ENCODE measurements at places on chromosomes 13 and 19.

DNA sequence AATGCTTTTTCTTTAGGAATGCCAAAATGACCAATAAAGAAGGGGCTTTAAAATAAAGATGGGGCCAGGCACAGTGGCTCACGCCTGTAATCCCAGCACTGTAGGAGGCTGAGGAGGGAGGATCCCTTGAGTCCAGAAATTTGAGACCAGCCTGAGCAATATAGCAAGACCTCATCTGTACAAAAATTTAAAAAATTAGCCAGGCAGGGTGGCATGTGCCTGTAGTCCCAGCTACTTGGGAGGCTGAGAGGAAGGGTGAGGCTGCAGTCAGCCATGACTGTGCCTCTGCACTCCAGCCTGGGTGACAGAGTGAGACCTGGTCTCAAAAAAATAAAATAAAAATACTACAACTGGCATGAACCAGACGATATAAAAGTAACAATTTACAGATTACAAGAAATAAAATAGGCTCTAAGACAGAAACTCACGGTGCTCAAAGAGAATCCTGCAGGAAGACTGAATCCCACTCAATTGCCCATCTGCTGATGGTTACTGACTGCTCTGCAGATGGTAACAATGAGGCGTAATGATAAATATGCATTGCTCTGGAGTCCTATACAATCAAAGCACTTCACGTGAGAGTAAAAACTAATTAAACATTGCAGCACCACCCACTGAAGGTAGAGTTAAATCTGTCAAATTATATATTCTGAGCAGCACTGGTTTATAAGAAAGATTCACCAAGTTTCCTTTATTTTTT lies 93.2 kb downstream of the LHFPL6 start:
- no peak for DNase-seq

DNA sequence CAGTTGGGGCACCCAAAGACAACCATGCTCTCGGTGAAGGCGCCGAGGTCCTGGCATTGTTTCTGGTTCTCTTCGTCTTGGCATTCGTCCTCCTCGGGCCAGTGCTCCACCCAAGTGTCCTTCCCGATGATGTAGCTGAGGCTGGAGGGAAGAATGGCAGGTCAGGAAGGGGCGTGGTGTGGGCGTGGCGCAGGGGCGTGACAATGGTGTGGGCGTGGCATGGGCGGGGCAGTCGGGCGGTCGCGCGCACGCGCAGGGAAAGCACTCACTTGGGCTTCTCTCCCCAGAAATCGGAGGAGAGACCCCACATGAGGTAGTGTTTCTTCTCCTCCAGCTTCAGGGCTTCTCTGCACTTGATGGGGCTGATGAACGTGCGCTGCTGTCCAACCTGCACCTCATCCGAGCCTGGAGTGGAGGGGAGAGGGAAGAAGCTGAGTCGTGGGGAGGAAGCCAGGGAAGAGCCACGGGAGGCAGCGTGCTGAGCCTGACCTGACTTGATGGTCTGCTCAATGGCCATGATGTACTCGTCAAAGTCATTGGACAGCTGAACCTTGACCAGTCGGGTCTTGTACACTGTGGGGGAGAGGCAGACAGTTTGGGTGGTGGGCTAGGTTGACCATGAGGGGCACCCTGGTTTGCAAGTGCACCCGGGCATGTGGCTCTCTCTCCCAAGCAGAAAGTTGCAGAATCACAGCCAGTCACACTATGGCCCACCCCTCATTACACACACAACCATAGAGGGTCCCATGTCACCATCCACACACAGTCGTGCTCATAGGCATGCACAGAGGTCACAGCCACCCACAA lies 8.1 kb upstream of the TNFSF14 start:
- no peak for DNase-seq

GRCh38 chr19:57403737-57404563 lies 7.0 kb upstream of the ZNF17 start:
- DNase-seq = no peak

DNA sequence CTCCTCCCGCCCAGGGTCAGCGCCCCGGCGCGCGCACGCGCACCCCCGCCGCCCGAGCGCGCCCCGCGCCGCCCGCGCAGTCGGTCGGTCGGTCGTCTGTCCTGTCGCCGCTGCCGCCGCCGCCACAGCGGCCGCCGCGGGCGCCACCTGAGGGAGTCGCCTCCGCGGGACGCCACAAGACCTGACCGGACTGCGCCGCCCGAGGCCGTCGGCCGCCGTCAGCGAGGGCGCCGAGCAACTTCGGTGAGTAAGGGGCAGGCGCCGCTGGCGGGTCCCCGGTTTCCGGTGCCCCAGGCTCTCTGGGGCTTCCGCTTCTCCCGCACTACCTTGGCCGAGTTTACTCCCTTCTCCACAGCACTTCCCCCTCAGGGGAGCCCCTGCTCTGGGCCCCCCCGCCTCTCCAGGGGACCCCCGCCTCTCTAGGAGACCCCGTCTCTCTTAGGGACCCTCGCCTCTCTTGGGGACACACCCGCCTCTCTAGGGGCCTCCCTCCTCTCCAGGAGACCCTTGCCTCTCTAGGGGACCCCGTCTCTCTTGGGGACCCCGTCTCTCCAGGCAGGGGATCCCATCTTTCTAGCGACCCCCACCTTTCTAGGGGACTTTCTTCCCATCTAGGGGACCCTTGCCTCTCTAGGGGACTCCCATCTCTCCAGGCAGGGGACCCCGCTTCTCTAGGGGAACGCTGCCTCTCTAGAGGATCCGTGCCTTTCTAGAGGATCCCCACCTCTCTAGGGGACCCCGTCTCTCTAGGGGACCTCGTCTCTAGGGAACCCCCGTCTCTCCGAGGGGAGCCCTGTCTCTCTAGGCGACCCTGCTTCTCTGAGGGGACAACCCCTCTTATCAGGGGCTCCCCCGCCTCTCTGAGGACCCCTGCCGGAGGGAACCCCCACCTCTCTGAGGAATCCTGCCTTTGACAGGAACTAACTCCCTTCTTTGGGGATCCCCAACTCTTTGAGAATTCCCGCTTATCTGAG lies 19.3 kb upstream of the GATAD2A start:
- no peak for DNase-seq

- no peak for DNase-seq
Measured at GRCh38 chr13:19663416-19663979, 30.0 kb downstream of the MPHOSPH8 start.

DNA sequence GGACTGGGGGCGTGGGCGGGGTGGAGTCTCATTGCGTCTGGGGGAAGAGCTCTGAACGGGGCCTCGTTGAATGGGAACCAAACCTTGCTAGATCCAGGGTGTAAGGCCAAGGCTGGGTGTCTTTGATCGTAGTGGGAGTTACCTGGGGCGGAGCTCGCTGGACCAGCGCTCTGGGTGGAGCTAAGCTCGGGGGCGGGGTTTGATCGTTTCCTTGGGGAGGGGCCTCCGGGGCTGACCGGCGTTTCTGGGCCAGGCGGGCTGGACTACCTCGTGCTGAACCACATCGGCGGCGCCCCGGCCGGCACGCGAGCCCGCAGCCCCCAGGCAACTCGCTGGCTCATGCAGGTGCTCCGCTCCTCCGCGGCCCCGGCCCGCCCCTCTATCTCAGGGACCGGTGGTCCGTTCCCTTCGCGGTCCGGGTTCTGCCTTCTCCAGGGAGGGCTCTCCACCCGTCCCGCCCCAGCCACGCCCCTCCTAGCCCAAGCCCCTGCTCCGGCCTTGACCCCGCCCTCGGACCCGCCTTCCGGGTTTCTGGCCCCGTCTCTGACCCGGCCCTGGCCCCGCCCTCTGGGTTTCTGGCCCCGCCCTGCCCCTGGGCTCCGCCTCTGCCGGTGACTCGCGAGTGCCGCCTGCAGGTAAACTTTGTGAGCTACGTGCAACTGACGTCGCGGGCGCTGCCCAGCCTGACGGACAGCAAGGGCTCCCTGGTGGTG lies 3.3 kb upstream of the RPL36 start:
- DNase-seq = peak; percentile 97

GRCh38 chr19:17606590-17607185 lies 51.2 kb downstream of the COLGALT1 start:
- DNase-seq = no peak

GRCh38 chr19:9917321-9917720 lies 19.0 kb downstream of the OLFM2 start:
- peak; percentile 40 for DNase-seq

DNA sequence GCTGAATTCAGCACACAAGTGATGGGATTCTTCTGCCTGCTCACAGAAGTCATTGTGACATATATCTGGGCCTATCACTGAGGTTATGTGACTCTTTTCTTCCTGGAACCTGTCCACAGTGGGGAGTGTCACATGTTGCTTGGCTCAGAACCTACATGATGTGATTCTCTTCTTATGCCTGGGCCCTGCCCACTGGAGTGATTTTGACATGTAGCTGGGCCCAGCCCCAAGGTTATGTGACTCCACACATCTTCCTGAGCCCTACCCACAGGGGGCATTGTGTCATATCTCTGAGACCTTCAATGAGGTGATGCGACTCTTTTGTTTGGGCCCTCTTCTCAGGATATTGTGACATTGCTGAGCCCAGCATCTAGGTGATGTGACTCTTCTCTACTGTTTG lies 17.4 kb upstream of the ZNF429 start:
- no peak for DNase-seq

GRCh38 chr13:79352107-79352506 lies 53.9 kb downstream of the RBM26 start:
- no peak for DNase-seq
